NCI-H460 (cell line): ENCODE measurements at places on chromosomes 3 and 15. TPM values are rescaled to one million over a fixed set of nuclear protein-coding genes. Genes with fewer than 3 reads are reported as not detected.

Gene CCR9
- not detected in 2 replicates for total RNA-seq

Gene AHSG
- not detected in 2 replicates for total RNA-seq

Gene NDUFB4
- total RNA-seq, result 185 and 192 TPM in 2 replicates

Gene POPDC2
- 0.38 TPM in 1 of 2 replicates, not detected in the other for total RNA-seq

Gene RNU5B-1
- not detected in 2 replicates for total RNA-seq

- no peak for DNase-seq
Observed at GRCh38 chr15:89007989-89008388, 80.3 kb upstream of the ABHD2 start.

GRCh38 chr15:84949845-84950569 is 31.6 kb upstream of the PDE8A start:
- DNase-seq, result no peak

GRCh38 chr15:29135702-29136646 is 133.6 kb downstream of the NSMCE3 start:
- no peak for DNase-seq

DNA sequence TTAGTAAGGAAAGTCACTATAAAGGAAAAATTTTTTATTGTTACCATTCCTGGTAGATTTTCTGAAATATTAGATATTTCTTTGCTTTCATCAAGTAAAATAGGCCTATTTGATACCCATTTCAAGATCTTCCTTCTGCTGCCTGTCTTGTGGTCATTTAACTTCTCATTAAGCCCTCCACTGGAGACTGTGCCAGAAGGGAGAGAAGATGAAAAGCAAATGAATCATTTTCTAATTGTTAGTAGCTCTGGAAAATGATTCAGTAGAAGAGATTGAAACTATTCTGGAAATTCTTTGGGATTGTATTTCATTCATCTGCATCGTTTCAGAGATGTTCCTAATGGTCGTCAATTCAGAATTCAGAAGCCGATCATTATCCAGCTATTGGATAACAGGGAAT is 3.2 kb downstream of the KCTD6 start:
- DNase-seq, result no peak

DNA sequence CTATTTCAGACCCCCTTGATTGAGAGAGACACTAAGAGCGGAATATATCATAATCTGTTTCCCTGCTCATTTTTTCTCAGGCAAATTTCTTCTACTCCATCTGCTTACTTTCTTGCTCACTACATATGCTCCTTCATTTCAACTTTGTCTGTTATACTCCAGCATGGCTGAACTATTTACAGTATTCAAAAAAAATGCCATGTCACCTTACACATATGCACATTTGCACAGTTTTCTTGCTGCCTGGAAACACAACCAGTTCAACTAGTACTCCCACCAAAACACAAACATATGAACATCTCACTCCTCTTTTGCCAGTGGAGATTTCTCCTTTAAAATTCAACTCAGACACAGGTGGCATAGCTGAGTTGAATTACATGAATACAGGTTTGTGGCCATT is 1142.1 kb upstream of the CADM2 start:
- DNase-seq, result no peak

DNA sequence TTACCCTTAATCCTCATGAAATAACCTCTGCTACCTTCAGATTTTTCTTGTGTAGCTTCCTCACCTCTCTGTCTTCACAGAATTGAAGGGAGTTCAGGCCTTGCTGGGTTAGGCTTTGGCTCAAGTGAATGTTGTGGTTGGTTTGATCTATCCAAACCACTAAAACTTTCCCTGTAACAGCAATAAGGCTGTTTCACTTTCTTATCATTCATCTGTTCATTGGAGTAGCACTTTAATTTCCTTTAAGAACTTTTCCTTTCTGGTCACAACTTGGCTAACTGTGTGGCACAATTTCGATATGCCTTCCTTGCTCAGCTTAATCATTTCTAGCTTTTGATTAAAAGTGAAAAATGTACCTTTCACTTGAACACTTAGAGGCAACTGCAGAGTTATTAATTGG is 129.8 kb downstream of the NR1I2 start:
- DNase-seq, result no peak

DNA sequence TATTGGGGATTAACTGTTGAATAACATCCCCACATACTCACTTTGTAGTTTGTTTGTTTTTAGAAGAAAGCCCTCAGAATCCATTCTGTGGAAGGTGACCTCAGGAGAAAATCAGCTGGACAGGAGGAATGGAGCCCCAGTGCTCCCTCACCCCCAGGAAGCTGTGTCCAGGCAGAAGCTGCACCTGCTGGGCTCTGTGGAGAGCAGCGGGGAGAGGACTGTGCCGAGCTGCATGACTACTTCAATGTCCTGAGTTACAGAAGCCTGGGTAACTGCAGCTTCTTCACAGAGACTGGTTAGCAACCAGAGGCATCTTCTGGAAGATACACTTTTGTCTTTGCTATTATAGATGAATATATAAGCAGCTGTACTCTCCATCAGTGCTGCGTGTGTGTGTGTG is 14.0 kb downstream of the TIGIT start:
- DNase-seq, result no peak

GRCh38 chr15:60527456-60527855 is 48.5 kb upstream of the ICE2 start:
- no peak for DNase-seq

- DNase-seq, result no peak
Observed at GRCh38 chr15:89358435-89358754, 23.8 kb upstream of the POLG start.

GRCh38 chr3:181791056-181791955 is 79.6 kb downstream of the SOX2 start:
- DNase-seq, result no peak

DNA sequence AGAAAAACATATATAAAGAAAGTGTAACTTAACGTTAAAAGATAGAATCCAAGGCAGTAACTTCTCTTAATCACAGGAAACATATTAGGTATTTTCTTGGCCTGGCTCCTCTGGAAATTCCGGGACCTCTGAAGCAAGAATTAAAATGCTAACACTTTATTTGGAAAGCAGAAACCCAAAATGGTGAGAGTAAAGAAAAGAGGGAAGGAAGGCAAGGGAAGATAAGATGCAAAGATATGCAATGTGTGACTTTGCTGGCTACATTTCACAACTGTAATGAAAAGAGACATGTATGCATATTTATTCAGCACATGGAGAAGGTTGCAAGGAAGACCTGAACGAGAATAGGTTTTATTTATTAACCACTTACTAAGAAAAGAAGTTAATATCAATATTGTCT is 372.5 kb downstream of the TBL1XR1 start:
- no peak for DNase-seq

DNA sequence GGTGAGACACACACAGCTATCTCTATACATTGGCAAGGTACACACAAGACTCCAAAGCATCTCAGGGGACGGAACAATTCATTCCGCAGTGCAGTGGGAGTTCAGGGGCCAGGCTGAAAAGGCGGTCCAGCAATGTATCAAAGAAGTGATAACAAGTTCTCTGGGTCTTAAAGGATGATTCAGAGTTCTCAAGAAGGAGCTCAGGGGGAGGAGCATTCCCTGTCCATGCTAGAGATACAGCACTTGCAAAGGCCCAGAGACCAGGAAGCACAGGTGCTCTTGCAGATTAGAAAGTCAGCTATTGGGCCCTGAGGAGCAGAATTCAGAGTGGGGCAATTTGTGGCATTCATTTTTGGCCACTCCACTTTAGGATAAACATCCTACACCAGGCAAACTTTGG is 34.9 kb downstream of the MECOM start:
- no peak for DNase-seq

GRCh38 chr3:84960581-84960980 is 1.8 kb downstream of the CADM2 start:
- DNase-seq, result no peak

DNA sequence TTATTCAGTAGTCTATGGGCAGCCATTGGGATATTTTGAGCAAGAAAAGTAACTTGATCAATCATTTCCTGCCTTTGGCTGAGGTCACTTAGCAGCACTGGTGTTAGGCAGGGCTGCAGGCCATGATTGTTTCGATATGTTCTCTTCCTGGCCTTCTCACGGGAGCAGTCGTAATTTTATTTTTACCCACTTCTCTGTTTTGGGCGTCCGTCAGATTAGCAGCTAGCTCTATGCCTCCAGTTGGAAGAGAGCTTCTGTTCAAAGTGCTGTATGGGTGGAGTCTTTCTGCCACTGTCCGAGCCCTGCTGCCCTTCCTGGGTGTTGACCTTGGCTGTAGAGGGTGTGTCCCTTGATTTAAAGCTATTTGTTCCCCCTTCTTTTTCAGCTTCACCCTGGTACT is 123.4 kb upstream of the ROPN1 start:
- no peak for DNase-seq
